ENCODE measurements at places on chromosomes 16 and 17.

DNA sequence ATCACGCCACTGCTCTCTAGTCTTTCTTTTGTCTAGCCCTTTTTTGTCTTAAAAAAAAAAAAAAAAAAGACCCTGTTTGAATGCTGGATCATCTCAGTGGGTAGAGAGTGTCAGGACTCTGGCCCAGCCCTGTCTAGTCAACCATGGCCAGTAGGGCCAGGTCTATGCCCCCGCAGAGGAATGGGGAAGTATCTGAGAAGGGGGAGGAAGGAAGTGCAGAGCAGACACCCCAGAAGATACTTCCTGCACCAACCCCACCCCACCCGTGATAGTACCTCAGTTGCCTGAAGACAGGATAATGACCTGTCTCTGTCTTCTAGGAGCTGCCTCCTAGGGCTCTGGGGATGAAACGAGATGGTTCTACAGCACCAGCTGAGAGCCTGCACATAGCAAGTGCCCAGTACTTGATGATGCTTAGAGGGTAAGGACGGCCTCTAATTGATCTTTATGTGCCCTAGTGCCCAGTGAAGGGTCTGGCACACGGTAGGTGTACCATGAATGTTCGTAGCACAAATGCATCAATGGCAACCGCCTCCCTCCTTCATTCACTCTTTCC is 55.4 kb downstream of the ABAT start:
- no peak for DNase-seq

- no peak for DNase-seq
Measured at GRCh38 chr16:85584267-85584666, 28.9 kb upstream of the GSE1 start.

DNA sequence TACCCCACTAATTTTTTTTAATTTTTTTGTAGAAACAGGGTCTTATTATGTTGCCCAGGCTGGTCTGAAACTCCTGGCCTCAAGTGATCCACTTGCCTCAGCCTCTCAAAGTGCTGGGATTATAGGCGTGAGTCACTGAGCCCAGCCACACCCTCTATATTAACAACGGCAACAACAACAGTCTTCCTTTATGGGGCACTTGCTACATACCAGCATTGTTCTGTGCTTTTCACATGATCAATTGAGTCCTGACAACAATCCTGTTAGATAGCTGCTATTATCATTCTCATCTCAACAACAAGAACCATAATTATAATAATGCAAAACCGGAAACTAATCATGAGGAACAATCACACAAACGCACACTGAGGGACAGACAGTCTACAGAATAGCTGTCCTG is 12.6 kb upstream of the ARL5C start:
- DNase-seq, result no peak

GRCh38 chr17:13885953-13886889 is 183.1 kb upstream of the COX10 start:
- DNase-seq, result no peak

GRCh38 chr16:68496689-68497088 is 42.4 kb upstream of the ZFP90 start:
- no peak for DNase-seq

GRCh38 chr17:1999557-2000251 is 25.4 kb downstream of the RTN4RL1 start:
- no peak for DNase-seq

All from non-pigmented ciliary epithelial cell (primary cell).